ENCODE measurements at places on chromosomes 16 and 17.

GRCh38 chr17:2336852-2337543, at the start of gene SGSM2:
Gene SGSM2, plus strand, starts transcription at chr17:2337501. Its CDS starts 188 bp downstream, at chr17:2337689.
- peak; percentile 41 for DNase-seq

DNA sequence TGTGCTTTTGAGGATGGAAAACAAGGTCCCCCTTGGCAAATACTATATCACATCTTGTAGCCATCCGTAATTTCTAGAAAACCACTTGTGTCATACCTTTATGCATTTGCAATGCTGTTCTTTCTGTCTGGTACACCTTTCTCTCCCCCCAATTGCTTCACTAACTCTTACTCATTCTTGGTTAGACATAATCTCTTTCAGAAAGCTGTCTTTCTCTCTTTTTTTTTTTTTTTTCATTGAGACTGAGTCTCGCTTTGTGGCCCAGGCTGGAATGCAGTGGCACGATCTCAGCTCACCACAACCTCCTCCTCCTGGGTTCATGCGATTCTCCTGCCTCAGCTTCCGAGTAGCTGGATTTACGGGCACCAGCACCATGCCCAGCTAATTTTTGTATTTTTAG, 94.9 kb upstream of the C17orf78 start:
- no peak for DNase-seq

DNA sequence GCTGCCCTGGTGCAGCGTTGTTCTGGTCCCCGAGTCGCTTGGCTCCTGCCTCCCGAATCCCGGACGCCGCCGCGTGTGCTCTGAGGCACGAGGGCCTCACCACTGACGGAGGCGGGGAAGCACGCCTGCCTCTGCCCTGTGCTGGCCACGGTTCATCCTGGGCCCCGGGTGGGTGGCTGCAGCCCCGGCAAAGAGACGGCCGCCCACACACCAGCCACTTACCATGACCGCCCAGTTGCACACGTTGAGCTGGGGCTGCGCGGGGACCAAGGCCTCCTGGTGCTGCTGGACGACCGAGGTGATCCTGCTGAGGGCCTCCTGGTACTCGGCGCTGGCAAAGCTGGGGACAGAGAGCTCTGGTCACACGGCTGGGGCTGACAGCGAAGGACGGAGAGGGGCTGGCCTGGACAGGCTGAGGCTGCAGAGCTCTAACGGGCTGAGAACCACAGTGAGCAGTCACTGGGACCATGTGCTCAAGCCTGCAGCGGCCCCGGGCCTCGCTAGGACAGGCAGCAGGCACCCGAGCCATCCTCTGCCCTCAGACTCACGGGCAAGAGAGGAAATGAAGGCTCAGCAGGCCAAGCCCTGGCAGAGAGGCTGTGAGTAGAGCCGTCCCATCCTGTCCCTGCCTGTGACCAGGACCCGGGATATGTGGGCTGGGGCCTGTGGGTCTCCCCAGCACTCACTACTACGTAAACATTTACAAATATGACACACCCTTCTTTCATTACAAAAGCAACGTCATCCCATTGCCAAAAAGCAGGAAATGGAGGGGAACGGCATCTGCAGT, 6.3 kb upstream of the APRT start:
- no peak for DNase-seq

DNA sequence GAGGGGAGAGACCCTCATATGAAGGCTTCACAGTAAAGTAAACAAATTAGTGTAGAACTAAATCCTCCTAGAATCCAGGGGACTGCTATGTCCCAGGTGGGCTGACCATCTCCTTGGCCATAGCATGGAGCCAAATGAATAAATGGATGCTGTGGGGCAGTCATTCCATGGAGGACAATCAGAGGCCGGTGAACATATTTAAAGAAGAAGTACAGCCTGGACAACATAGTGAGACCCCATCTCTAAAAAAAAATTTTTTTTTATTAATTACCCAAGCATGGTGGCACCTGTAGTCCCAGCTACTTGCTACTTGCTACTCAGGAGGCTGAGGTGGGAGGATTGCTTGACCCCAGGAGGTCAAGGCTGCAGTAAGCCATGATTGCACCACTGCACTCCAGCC, 5.3 kb upstream of the CBFB start:
- DNase-seq, result no peak

DNA sequence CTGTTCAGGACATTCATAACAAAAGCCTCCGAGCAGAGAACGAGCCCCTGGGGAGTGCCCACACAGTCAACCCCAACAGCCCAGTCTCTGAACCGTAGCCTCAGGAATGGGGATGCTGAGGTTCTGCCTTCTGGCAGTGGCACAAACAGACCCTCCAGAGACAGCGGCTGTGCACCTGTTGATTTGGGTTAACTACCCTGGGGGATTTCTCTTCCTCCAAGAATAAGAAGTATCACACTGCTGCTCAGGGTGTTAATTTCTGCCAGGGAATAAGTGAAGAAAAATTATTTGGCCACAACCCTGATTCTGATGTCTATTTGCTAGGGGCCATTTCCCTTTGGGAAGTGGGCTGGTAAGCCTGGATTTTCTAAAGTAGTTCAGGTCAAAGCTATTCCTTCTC, 51.0 kb upstream of the PIRT start:
- no peak for DNase-seq

GRCh38 chr16:86554599-86554916, 477 bp downstream of the MTHFSD start:
- no peak for DNase-seq

GRCh38 chr16:23368469-23368868, 66.4 kb downstream of the SCNN1B start:
- no peak for DNase-seq

DNA sequence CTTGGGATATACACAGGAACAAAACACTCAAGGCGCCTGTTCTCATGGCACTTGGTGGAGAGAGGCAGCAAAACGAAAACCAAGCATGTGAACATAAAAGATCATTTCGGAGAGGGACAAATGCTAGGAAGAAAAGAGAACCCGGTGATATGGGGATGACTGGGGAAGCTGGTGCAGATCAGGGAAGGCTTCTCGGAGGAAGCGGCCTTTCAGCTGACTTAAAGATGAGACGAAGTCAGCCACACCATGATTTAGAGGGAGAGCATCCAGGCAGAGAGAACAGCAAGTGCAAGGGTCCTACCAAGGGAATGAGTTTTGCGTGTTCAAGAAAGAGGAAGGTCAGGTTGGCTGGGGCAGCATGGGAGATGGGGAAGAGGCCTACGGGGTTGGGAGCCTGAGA, 250.9 kb downstream of the KATNIP start:
- no peak for DNase-seq

Data from astrocyte of the spinal cord (primary cell).